Smooth muscle cell of the brain vasculature (primary cell): ENCODE measurements at places on chromosomes 2 and 18.

DNA sequence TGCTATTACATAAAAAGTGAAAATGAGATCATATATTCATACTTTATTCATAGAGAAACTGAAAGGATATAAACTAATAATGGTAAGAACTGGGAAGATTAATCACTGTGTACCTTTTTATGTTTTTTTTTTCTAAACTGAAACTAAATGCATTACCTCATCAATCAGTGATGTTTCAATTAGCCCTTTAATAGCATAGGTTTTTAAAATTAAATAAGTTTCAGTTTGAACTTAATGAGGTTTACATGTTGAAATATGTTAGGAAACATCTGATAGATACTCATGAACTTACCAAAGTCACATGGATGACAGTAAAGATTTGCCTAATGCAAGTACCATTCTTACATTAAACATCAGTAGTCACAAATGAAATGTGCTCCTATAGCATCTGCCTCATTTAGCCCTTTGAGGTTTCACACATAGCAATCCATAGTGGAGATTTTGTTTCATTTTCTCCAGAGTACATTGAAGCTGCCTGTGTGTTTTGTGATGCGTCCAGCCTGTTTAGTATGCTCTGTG lies 8.9 kb downstream of the MAPRE2 start:
- no peak for DNase-seq

GRCh38 chr2:152343426-152343825 lies 8.5 kb downstream of the FMNL2 start:
- DNase-seq: no peak

DNA sequence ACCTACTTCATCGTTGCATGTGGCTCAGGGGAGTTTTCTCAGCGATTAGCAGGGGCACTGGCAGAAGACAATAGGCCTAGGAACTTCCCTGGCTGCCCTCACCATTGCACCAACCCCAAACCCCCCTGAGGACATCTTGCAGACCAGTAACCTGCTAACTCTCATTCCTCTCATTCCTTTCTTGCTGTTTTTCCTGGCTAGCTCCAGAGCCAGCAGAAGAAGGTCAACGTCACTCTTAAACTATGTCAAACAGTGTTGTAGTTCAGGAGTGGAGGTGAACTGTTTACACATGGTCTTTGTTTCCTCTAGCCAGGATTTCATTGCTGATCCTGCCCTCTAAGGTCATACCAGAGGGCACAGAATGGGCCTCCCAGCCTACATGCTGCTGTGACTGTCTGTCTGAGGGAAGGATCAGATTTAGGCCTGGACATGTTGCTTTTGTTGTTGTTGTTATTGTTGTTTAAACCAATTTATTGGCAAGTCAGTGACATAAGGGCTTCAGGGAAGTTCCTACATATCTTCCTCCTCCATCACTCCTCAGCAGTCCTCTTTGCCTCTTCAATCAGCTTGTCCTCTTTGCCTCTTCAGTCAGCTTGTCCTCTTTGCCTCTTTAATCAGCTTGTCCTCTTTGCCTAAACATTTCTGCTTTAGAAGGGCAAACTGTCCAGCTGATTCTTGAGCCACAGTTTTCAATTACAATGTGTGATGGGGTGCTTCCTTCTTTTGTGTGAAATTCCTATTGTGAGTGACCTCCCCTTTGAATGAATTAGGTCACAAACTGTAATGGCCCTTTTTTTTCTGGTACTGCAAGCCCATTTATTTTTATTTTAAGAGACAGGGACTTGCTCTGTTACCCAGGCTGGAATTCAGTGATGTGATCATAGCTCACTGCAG lies 471.9 kb upstream of the TNP1 start:
- DNase-seq: peak; percentile 37

GRCh38 chr18:43934781-43935471 lies 657.6 kb upstream of the SYT4 start:
- DNase-seq: peak; percentile 86

GRCh38 chr2:37300146-37300545 lies 24.5 kb downstream of the PRKD3 start:
- no peak for DNase-seq

DNA sequence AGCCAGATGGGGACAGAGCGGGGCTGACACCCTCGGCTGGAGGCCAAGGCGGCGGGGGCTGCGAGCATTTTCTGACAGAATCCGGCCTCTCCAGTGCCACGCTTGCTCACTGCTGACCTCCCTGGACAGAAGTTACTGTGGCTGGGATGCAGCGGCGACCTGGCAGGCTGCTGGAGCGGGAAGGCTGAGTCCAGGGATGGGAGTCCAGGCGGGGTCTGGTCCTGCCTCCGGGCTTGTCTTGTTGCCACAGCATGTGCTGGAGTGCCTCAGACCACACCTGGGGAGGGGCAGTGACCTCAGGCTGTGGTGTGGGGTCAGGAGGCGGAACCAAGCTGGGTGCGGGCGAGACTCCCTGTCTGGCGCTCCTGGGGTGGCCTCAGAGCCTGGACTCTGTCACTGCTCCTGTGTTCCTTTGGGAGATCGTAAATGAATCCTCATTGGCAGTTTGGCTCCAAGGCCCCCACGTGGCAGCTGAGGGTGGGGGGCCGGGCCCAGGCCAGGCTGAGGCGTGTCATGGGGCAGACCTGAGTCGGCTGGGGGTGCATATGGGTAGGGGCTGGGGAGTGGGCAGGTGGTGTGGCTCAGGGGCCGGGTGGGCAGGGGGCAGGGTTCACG lies 5.5 kb downstream of the BOK start:
- no peak for DNase-seq

DNA sequence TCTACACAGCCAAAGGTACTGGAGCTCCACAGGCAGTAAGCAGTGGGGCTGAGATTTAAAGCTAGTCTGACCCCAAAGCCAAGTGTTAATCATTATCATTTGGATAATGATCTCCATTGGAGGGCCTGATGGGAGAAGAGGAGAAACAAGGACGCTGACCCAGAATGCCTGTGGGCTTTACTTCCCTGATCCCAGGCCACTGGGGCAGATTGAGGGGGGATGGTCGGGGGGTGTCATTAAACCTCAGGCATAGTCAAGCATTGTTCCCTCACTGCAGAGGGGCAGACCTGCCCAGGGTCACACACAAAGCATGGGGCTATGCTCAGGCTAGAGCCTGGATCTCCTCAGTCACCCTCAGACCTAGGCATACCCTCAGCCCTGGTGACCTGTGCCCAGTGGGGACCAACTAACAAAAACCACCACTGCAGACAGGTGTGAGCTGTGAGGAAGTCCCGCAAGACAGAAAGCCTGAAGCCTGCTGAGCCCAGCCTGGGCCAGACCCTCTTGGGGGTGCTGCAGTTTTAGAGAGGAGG lies 53.4 kb downstream of the SDC1 start:
- no peak for DNase-seq

DNA sequence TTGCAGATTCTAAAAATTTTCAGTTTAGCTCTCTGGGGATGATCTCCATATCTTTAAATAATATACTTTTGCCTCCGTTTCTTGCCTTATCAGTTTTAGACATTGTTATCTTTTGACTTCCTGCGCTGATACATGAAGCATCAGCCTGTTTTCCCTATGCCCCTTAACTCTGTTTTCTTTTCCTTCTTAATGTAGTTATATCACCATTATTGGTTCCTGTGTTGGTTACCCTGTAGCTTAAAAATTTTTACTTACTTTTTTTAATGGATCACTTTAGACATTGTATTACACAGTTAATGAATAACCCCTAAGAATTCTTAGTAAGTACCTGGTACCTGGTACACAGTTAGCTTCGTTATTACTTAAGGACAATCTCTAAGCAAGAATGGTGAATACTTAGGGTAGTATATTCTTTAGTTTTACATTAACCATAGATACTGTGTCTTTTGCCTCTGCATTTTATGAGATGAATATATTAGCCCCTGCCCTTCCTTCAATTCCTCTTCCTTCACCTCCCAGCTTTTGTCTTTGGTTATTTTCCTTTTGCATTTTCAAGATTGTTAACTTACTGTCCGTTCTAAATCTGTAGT lies 40.9 kb downstream of the BABAM2 start:
- DNase-seq: no peak

GRCh38 chr18:46628206-46628605 lies 28.8 kb downstream of the LOXHD1 start:
- DNase-seq: no peak

GRCh38 chr2:6787376-6787775 lies 78.3 kb downstream of the CMPK2 start:
- no peak for DNase-seq

DNA sequence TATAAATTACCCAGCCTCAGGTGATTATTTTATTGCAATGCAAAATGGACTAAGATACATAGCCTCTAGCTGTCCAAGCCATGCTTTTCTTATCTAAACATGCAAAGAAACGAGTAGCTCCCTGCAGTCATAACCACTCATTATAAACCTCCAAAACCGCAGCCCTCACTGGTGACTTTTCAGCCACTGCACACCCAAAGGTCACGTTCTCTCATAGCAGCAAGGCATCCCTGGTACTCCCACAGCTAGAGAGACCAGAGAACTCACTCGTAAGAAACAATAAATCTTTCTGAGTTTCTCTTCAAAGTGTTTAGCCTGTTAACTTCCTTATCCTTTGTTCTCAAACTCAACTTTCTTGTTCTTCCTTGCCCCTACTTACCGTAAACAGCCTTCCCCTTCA lies 28.5 kb upstream of the RALBP1 start:
- no peak for DNase-seq

DNA sequence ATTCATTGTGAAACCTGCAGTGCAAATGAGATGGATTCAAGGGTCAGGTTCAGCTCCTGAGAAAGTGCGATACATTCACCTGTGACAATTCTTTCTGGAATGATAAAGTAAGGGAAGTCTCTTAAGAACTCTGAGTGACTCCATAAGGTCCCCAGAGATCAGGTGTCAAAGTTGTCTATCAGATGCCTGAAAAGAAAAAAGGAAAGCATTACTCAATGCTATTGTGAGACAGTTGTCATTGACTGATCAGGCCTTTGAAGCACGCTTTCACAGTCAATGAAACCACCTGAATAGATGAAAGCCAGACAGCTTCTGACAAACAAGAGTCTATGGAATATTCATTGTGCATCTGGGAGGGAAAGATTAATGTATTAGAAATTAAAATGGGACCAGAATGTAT lies 252.7 kb upstream of the GALNT5 start:
- no peak for DNase-seq

- DNase-seq: no peak
Measured at GRCh38 chr18:41113885-41114482, 841.0 kb upstream of the PIK3C3 start.

DNA sequence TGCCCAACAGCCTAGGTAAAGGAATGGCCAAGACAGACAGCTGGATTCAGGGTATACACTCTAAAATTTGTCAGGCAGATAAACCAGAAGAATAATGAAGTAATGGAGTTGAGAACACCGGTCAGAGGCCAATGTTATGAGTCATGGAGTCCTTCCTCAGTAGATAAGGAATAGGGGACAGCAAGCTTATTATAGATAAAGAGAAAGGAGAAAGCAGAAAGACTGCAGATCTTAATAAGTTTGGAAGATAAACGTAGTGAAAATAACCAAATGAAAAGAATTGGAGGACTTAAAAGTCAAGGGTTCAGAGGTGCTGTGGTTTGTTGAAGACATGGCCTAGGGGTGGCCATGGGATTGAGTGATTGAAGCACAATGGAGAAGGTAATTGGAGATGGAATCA lies 63.5 kb upstream of the NFE2L2 start:
- no peak for DNase-seq

DNA sequence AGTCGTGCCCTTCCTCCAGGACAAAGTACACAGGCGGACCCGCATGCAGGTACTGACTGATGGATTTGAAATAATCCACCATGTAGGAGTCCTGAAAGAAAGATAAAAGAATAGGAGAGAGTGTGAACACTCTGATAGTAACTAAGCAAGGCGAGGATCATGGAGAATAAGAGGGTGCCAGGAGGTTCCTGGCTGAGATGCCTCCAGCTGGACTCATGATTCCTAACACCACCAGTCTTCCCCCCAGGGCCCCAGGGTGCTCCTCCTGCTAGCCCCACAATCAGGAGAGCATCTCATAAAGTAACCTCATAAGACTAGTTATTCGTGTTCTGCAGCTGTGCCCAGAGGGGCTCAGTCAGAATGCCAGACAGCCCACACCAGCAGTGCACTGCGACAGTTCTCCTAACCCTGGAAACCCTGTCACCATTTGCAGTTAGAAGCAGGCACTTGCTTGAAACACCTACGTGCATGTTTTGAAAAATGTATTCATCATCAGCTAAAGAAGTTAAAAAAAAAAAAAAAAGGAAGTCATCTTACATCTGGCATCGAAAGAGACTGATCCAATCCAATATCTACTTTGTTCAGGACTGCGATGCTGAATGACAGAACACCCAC lies 36.7 kb downstream of the RMC1 start:
- DNase-seq: no peak

GRCh38 chr18:3526421-3527354 lies 76.7 kb downstream of the TGIF1 start:
- DNase-seq: peak; percentile 23

GRCh38 chr2:204869132-204869823 lies 324.0 kb downstream of the PARD3B start:
- DNase-seq: peak; percentile 12

DNA sequence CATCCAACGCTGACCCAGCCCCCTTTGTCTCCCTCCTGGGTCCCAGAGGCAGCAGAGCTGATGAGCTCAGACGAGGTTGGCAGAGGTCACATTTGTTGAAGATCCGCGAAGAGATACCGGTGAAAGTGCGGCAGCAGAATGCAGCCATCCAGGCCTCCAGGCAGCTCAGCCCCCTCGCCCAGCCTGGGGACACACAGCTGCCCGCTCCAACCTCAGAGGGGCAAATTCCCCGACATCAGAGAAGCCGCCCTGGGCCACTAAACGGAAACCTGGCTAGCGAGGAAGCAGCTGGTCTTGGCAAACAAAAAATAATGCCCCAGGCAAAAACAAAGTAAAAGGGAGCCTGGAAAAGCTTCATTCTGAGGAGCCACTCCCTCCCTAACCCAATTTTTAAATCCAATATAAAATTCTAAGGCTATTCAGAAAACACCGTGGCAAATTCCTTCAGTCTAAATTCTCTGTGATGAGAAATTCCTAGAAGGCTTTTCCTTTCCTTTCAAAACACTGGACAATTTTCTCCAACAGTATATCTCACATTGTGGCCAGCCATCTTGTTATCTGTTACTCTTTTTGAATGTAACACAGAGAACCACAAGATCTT lies 262.4 kb downstream of the SS18 start:
- DNase-seq: no peak

DNA sequence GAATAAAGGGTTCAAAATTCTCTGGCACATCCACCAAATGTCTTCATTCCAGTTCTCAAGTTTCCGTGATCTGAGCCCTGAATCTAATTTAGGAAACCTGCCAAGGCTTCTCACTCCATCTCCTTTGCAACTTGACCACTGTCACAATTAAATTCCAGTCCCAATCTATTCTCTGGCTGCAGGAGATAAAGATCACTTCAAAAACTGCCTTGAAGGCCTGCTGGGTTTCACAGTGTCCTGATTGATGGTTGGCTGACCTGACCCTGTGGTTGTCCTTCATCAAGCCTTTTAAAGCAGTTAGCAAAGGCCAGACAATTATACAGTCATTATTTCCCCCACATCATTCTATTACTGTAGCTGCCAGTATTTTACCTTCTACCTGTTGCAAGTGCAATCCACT lies 60.3 kb upstream of the DNAJC10 start:
- DNase-seq: no peak

- no peak for DNase-seq
Measured at GRCh38 chr2:6832596-6833299, 33.0 kb downstream of the CMPK2 start.
